Endothelial cell (in vitro differentiated cells): ENCODE measurements at places on chromosomes 4 and X. TPM values are rescaled to one million over a fixed set of nuclear protein-coding genes. Genes with fewer than 3 reads are reported as not detected.

Gene TSPAN7
- total RNA-seq, result 12.4 TPM

Gene LONRF3
- 12.4 TPM for total RNA-seq

Gene CCKAR
- total RNA-seq, result not detected

Gene EXOSC9
- 29.3 TPM for total RNA-seq

Gene TEX13C
- total RNA-seq, result not detected

Gene MAGIX
- 1.2 TPM for total RNA-seq

Gene SHROOM4
- total RNA-seq, result 35.8 TPM

Gene EREG
- not detected for total RNA-seq

- no peak for DNase-seq
- peaks cover 42% of the 10 kb centered on the region for H3K36me3 ChIP-seq
- H3K4me3 ChIP-seq, result no peak overlapping the region
- no peak overlapping the region for H3K27ac ChIP-seq
- peaks cover 6% of the 10 kb centered on the region for H3K4me1 ChIP-seq
Observed at GRCh38 chr4:51870441-51871188, 27.7 kb downstream of the DCUN1D4 start.

DNA sequence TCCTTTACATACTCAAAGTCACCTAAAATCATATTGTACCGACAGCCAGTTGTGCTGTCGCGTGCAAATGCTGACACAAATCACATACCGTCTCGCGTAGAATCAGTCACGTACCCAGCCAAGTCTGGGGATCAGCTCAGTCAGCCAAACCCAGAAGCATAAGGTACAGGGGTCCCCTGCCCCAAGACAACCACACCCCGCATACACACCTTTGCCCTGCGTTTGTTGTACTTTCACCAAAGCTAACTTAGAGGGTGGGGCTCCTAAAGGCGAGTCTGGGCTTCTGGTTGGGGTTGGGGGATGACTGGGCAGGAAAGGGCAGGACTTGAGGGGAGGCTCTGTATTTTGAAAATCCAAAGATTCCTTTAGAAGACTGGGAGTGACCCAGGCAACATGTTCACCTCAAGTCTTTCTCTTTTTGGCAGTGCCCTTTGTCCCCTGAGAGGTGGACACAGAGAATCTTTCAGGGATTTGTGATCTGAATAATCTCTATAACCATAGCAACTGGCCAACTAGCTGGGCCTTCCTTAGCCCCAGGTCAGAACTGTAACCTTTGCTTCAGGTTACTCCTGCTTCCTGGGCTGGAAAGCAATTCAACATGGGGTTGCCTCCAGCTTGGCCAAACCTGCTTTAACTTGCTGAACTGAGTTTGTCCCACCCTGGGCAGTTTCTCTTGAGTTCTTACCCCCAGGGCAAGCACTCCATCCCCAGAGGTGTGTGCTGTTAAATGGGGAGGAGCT, 992 bp downstream of the GDPD2 start:
- H3K27ac ChIP-seq, result no peak overlapping the region
- H3K4me3 ChIP-seq, result no peak overlapping the region
- no peaks in the 10 kb centered on the region for H3K4me1 ChIP-seq
- H3K27me3 ChIP-seq, result peaks cover 2% of the 10 kb centered on the region

DNA sequence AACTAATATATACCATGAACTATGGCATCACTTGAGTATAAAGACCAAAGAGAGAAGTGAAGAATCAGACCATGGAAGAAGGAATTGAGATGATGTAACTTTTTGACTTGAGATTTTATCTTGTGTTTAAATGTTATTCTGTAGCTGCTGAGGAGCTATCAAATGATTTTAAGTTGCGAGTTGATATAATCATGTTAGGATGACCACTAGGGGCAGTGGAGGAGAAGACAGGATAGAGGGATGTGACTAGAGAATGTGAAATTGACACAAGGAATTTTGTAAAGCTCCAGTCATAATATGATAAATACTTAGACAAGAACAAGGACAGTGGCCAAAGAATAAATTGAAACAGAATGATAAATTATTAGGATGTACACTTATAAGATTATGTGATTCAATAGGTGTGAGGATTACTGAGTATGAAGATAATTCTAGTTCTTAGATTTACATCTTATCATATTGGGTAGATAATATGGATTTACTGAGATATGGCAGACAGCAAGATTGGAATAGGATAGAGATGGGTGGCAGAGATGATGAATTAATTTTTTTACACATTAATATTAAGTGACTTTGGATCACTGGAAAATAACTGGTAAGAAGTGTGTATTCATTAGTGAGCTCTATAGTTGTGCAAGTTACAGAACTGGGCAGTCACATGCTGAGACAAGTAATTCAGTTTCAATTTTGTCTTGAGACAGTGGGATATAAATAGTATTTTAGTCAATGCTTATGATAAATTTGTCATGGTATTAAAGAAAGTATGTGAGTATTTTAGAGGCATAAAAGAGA, 816.0 kb upstream of the PCDH10 start:
- no peaks in the 10 kb centered on the region for H3K4me1 ChIP-seq
- no peak overlapping the region for H3K27ac ChIP-seq
- no peaks in the 10 kb centered on the region for H3K27me3 ChIP-seq
- no peak overlapping the region for H3K4me3 ChIP-seq
- no peaks in the 10 kb centered on the region for H3K36me3 ChIP-seq

GRCh38 chrX:100895365-100896075, 21.4 kb upstream of the NOX1 start:
- no peaks in the 10 kb centered on the region for H3K4me1 ChIP-seq
- H3K27me3 ChIP-seq, result peaks cover 2% of the 10 kb centered on the region
- H3K4me3 ChIP-seq, result no peak overlapping the region

DNA sequence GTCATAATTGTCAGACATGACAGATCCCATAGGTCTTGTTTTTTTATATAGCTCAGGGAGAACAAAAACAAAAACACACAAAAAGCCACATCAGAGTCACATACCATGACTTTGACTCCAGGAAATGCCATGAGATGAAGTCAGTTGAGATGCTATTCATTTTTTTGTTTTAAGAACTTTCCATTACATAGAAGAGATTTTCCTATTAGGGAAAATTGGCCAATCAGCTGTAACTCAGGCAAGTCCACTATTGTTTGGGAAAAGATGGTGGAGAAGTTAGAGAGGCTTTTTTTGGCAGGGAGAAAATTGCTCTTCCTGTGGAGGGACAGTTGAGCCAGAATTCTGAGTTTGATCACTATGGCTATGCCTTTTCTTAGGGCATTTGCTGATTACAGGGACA, 72.6 kb downstream of the SMARCA5 start:
- H3K4me1 ChIP-seq, result no peaks in the 10 kb centered on the region
- H3K36me3 ChIP-seq, result no peaks in the 10 kb centered on the region
- H3K27ac ChIP-seq, result no peak overlapping the region
- no peak for DNase-seq
- peaks cover 5% of the 10 kb centered on the region for H3K27me3 ChIP-seq

GRCh38 chr4:184907216-184907615, 81.4 kb upstream of the ACSL1 start:
- peaks cover under 1% of the 10 kb centered on the region for H3K36me3 ChIP-seq
- no peak for DNase-seq
- no peaks in the 10 kb centered on the region for H3K4me1 ChIP-seq
- H3K27ac ChIP-seq, result no peak overlapping the region
- no peak overlapping the region for H3K4me3 ChIP-seq

DNA sequence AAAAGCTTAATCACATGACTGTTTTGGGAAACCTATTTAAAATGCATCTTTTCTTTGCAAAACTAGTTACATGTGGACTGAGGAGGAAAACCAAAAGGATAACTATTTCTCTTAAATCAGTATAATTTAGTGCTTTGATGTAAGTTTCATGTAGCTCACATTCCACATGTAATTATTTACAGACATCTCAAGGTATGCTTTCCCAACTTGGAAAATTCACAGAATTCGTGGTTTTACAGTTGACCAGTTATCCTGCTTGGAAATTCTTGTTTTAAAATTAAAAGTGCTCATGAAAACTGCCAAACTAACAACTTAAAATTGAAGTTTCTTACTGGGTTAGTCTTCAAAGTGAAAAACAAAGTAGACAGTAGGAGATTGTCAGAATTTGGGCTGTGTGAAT, 52.4 kb downstream of the EDNRA start:
- H3K27ac ChIP-seq, result no peak overlapping the region
- H3K27me3 ChIP-seq, result no peaks in the 10 kb centered on the region
- H3K36me3 ChIP-seq, result no peaks in the 10 kb centered on the region
- no peak for DNase-seq

DNA sequence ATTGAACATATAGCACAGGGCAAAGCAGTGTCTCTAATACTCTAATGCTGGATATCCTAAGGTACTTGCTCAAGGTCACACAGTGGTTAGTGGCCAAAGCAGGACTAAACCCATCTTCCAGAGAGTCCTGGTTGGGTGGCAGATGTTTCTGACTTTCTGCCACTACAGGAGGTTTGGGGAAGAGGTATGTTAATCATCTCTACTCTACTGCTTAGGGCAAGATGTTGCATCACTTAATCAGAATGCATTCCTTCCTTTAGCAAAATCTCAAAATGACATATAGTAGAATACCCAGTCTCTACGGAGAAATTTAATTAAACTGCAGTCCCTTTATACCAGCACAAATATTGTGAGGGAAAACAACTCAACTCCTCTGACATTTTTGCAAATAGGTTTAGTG, 190.7 kb upstream of the FAM241A start:
- H3K4me1 ChIP-seq, result no peaks in the 10 kb centered on the region
- no peaks in the 10 kb centered on the region for H3K27me3 ChIP-seq
- H3K4me3 ChIP-seq, result no peak overlapping the region
- H3K36me3 ChIP-seq, result peaks cover 5% of the 10 kb centered on the region

GRCh38 chrX:151153086-151153485, 23.3 kb upstream of the GPR50 start:
- H3K27ac ChIP-seq, result no peak overlapping the region
- H3K36me3 ChIP-seq, result no peaks in the 10 kb centered on the region
- H3K4me1 ChIP-seq, result no peaks in the 10 kb centered on the region
- peak; percentile 5 for DNase-seq
- no peaks in the 10 kb centered on the region for H3K27me3 ChIP-seq

DNA sequence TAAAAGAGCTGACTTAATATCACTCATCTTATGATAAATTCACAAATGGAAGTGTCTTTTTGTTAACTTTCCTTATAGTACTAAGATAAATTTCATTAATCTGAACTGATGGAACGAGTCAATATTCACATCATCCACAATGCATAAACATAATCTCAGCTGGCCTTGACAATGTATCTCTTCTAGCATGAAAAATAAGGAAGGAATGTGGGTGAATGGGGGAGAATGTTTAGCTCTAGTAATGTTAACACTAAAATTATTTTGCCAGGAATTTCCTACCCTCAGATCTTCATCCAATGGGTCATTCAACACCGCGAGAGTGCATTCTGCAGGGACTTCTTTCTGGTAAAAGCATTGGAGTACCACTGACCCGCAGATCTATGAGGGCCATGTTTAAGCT, 15.8 kb downstream of the TRPC3 start:
- no peaks in the 10 kb centered on the region for H3K36me3 ChIP-seq
- no peak for DNase-seq
- H3K27ac ChIP-seq, result no peak overlapping the region
